ENCODE measurements at places on chromosomes 4 and X. TPM values are rescaled to one million over a fixed set of nuclear protein-coding genes. Genes with fewer than 3 reads are reported as not detected.

Gene SEPTIN6
- 7.0 TPM for total RNA-seq

Gene PABPC1L2A
- not detected for total RNA-seq

Gene PLS3
- total RNA-seq = 309 TPM

Gene ATP8A1
- total RNA-seq = 7.5 TPM

Gene PNPLA4
- total RNA-seq = 1.5 TPM

Gene GPR34
- total RNA-seq = not detected

Gene SH3D19
- total RNA-seq = 95.9 TPM

Gene XIAP
- 23.8 TPM for total RNA-seq

Gene ELF4
- total RNA-seq = 9.6 TPM

Gene CDX4
- not detected for total RNA-seq

Gene NPY2R
- not detected for total RNA-seq

Gene GAGE12J
- total RNA-seq = not detected

Gene ADAMTS3
- total RNA-seq = 5.0 TPM

Gene ARMCX1
- total RNA-seq = 52.0 TPM

Gene BTC
- total RNA-seq = not detected

Gene SPANXD
- not detected for total RNA-seq

Gene MAGEE1
- total RNA-seq = 2.5 TPM

Gene DCAF8L1
- total RNA-seq = not detected

Gene TRIM61
- total RNA-seq = 2.5 TPM

Gene RAB9B
- 1.9 TPM for total RNA-seq

Gene NSUN7
- not detected for total RNA-seq

Gene PARM1
- 0.63 TPM for total RNA-seq

Gene ZMYM3
- 10.6 TPM for total RNA-seq

Gene SLC10A3
- total RNA-seq = 23.9 TPM

Gene LANCL3
- 0.18 TPM for total RNA-seq

Gene ENOPH1
- 42.2 TPM for total RNA-seq

Gene MID2
- total RNA-seq = 14.6 TPM

Gene SUPT20HL1
- not detected for total RNA-seq

Gene TEX13C
- total RNA-seq = not detected

Gene SLITRK2
- total RNA-seq = not detected

Gene IL3RA
- total RNA-seq = 0.09 TPM

Measured in fibroblast of the aortic adventitia (primary cell).